ENCODE measurements at places on chromosomes 7 and 10.

GRCh38 chr7:105975770-105976417, 12.8 kb downstream of the CDHR3 start:
- DNase-seq = no peak

DNA sequence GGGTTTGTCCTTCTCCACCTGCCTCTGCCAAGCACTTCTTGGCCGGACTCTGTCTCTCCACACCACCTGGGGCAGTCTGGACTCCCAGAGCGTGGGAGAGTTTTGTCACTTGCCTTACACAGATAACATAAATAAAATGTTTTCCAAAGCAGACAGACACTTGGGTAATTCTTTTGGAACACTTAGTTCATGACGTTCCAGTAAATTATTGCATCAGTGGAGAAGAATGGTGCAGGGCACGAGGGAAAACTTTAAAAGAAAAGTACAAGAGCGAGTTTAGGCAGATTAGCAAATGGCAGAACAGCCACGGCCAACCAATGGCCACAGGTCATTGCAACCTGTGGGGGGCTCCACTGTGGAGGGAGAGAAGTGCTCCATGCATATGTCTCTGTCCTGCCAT, 170.6 kb upstream of the GRB10 start:
- DNase-seq = no peak

- DNase-seq = no peak
Measured at GRCh38 chr7:28410628-28411531, 1.4 kb upstream of the CREB5 start.

- no peak for DNase-seq
Measured at GRCh38 chr10:132892004-132892403, 50.4 kb downstream of the CFAP46 start.

GRCh38 chr10:112631501-112632400, 184.7 kb downstream of the VTI1A start:
- no peak for DNase-seq

Data from CD4-positive, alpha-beta T cell treated with Interleukin-12 subunit alpha and Interleukin-12 subunit beta, for 1 hour (primary cell).